ENCODE measurements at places on chromosomes 7 and 10.

- no peak for DNase-seq
These were observed 311.6 kb upstream of the MKI67 start for GRCh38 chr10:128437786-128438345.

- no peak for DNase-seq
These were observed 36.6 kb upstream of the CCAR1 start for GRCh38 chr10:68684413-68684812.

DNA sequence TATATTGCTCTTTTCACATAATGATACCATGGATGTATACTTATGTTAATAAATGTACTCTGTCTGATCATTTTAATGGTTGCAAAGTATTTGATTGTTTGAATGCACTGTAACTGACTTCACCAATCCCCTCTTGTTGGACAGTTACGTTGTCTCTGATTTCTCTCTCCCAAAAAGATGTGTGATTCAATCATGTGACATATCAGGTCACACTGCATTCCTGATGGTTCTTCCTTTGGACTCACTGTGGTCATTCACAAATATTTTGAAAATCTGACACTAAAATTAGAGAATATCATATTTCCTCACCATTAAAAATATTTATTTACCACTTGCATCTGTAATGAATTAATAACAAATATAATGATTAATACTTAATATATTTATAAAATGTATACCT is 22.2 kb downstream of the SLC16A12 start:
- no peak for DNase-seq

DNA sequence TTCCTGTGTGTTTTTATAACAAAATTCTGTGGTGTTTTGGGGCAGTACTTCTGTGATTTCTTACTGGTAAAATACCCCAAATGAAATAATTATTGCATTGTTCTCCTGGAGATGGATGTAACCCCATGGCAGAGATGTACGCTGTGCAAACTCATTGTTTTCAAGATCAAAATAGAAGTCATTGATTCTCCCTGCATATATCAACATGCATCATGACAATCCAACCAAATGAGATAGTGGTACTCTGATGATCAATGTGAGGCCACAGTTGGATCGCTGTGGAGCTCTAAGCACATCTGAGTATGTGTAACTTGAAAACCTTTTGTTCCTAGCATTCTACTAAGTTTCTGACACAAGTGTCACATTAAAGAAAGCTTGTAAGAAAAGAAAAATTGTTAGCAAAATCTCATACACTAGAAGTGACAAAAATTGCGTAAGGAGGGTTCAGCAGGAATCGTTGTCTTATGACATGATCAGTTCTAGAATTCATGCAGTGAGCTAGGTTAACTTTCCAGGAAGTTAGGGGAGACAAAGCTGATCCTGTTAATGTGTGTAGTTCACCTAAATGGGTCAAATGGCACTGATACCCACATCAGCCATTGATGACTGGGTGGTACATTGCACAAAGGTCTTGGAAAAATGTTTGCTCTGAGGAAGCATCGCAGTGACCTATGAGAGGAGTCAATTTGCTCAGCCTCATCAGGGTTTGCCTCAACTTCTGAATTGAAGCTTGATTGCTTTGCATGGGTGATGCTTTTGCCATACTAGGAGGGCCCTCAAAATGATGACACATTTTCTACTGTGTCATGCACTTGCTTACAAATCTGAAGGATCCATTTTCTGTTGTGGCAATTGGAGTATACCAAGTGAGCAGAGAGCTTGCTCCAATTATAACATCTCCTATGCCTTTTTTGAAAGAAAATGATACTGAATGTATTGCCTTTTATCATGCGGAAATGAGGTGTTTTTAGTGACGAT is 145.1 kb downstream of the PLXDC2 start:
- no peak for DNase-seq

GRCh38 chr10:116849248-116850057 is at the start of gene ENO4:
ENO4 (plus strand) TSS chr10:116849499; CDS start chr10:116849567, 68 bp downstream.
- peak; percentile 87 for DNase-seq

DNA sequence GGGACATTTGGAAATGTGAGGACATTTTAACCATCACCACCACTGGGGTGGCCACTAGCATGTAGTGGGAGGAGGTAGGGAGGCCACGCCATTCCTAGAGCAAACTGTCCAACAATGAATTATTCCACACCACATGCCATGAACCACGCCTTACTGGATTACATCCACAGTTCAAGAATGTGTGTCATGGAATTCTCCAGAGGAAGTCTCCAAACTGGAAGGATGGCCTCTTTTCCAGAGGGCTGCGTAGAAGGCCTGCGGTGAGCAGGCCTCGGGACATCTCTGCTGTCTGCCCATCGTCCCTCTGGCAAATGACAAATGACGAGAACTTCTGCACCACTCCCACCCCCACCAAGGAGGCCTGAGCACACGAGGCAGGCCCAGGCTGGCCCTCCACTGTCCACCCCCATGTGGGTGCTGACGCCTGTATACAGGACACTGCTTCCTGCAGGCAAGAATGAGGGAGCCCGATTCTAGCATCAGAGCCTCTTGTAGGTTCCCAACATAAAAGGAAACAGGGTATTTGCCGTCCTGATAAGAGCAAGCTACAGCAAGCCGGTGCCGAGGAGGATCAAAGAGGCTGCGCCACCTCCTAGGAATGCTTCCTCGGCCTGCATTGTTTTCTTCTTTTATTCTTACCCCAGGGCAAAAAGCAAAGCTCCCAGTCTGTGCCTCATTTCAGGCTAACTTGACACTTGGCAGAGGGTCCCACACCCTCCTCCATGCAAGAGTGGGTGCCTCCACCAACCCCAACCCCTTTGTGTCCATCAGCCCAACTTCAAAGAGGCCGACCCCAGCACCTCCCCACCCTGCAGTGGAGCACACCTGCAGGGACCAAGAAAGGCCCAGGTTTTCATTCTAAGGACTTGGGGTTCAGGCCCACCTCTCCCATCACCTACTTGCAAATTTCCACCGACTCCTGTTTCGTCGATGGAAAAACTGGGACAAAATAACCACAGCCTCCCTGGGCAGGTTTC is 23.9 kb downstream of the TNS3 start:
- no peak for DNase-seq

- DNase-seq: no peak
These were observed 44.2 kb upstream of the SLC35G1 start for GRCh38 chr10:93849593-93849992.

DNA sequence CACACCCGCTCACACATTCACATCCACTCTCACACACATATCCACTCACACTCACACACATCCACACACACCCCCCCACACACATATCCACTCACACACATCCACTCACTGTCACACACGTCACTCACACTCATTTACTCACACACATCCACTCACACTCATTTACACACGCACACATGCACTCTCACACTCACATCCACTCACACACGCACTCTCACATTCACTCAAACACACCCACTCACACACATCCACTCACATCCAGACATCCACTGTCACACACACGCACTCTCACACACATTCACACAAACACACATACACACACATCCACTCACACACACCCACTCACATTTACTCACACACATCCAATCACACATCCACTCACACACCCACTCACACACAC is 18.3 kb downstream of the PWWP2B start:
- no peak for DNase-seq

GRCh38 chr10:94097656-94098055 is 103.9 kb downstream of the PLCE1 start:
- no peak for DNase-seq

DNA sequence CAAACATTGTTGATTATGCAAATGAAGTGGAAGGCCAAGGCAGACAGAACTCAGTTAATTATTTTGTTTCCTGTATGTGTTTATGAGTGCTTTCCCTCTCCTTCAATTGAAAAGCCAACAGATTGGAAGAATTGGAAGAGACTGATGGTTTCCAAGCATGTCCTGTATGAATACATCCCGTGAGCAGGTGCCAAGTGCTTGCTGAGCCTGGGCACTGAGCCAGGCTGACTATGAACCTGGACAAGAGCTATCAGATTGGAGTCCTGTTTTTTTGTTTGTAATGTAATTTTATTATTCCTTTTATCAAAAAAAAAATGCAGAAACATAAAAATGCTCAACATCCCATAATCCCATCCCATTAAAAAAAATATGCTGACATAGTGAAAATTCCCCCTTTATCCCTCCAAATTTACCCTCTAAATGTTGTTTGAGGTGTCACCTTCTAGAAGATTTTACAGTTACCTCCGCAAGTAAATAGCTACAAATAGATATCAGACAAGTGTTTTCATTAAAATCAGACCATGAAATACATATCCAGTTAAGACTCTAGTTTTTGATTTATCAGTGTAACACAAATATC is 449.5 kb downstream of the GRID1 start:
- DNase-seq: no peak

- DNase-seq: no peak
These were observed 13.5 kb downstream of the IKZF1 start for GRCh38 chr7:50317697-50318669.

DNA sequence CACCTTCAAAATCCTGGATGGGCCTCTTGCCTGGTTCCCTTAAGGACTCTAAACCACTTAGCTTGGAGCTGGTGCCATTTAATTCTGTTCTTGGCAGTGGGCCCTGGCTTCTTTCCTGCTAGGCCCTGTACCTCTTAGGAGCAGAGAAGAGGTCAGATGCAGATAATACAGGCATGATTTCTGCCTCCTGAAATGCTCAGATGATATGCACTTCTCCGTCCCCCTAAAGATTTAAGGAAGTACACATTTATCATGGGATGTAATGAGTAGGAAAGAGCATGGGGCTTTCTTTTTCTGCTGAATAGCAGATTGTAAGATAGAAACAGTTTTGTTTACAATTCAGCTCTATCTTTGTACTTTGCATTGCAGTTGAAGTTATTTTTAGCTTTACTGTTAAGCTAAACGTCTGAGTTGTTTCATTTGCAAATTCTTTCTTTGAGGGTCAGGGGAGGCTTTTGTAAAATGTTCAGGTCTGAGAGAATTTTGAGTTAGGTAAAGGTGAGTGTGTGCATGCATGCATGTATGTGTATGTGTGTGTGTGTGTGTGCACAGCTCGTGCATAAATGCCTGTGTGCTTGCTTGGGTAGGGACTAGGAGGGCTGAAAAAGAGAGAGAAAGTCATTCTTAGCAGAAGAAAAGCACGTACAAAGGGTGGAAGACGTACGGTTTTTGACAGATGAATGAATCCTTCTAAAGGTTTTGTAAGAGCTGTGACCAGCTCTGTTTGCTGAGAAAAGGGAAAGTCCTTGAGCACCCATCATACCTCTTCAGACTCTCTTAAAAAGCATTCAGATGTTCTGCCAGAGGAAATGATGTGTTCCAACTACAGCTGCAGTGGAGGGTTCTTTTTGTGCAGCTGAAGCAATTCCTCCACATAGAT is 364.2 kb downstream of the AUTS2 start:
- DNase-seq: no peak

GRCh38 chr7:43112941-43113621 is 634 bp downstream of the HECW1 start:
- DNase-seq: no peak

GRCh38 chr10:93027508-93027907 is 33.1 kb upstream of the CYP26C1 start:
- no peak for DNase-seq

GRCh38 chr10:119286983-119287633 is 79.7 kb downstream of the GRK5 start:
- no peak for DNase-seq

GRCh38 chr10:87786421-87786820 is 31.6 kb downstream of the ATAD1 start:
- no peak for DNase-seq

DNA sequence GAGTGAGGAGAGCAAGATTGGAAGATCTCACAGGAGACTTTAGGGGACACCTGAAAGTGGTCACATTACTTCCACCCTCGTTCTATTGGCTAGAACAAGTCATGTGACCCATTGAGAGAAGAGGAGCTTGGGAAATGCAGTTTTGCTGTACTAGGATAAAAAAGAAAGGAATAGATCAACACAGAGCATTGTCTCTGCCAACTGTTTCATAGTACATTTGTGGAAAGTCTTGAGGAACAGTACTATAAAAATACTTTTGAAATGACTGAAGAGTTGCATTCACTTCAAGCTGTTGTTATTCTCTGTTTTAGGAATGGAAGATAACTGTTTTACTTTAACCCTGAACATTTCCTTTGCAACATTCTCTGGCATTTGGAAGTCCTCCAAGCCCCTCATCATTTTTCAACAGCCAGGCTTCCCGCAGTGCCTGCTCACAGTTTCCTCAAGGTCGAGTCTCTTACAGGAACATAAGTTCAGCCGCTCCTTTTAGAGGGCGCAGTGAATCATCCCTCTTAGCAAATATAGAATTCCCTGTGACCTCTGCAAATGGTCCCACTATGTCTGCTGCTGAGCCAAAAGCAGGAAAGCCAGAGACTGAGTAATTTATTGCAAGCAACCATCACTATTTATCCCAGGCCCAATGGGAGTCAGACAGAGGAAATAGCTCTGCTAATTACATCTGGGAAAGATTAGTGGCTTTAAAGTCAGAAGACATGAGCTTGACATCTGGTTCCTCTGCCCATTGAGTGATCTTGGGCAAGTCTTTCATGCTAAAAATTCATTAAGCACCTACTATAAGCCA is 40.7 kb downstream of the MRPL32 start:
- no peak for DNase-seq

DNA sequence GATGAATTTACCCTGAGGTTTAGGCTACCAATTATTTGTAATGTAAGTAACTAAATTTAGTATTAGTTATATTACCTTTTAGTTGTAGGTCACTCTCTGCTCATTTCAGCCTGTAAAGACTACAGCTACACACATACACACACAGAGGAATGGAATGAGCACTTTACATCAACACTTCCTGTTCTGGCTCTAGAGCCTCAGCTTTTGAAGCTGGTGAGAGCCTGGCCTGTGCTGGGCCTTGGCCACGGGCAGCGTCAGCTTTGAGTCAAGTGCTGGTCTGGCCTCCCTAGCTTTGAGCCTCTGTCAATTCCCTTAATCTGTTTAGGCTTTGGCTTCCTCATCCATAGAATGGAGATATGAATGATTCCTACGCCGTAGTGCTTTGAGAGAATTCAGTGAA is 141.7 kb downstream of the EGFR start:
- DNase-seq: no peak

DNA sequence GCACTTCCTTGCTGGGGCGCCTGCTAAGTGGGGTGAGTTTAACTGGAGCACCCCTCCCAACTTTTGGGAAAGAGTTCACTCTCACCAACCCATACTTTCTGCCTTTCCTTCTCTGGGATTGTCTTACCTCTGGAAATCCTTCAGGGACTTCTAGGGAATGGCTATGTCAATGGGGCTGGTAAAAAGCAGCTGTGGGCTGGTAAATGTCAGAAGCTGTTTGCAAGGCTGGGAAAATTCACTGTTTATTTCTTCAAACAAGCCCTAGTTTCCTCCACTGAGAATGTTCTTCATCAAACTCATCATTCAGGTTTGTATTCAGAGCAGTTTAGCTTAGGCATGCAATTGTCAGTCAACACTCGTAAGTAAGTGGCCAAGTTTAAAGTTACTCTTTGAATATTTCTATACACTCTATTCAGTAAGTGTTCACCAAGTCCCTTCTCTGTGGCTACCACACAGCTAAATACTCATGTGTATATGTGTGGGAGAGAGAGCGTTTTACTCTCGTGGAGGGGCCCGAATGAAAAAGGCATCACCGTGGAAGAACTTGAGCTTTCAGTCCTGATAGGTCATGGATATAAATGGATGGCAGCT is 654.8 kb downstream of the LRMDA start:
- no peak for DNase-seq

Data from kidney glomerular epithelial cell (primary cell).